ENCODE measurements at places on chromosomes 3 and 15.

DNA sequence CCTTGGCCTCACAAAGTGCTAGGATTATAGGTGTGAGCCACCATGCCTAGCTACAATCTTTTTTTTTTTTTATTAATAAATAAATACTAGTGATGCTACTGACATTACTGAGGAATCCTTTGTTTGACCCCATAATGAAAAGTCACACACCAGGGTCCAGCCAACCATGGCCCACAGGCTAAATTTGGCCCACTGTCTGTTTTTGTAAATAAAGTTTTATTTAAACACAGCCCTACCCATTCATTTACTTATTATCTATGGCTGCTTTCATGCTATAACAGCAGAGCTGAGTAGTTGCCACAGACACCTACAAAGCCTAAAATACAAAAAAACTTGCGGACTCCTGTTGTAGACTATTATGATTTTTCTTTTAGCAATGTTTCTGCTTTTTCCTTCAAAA, 7.4 kb downstream of the INTS14 start:
- no peak for DNase-seq

DNA sequence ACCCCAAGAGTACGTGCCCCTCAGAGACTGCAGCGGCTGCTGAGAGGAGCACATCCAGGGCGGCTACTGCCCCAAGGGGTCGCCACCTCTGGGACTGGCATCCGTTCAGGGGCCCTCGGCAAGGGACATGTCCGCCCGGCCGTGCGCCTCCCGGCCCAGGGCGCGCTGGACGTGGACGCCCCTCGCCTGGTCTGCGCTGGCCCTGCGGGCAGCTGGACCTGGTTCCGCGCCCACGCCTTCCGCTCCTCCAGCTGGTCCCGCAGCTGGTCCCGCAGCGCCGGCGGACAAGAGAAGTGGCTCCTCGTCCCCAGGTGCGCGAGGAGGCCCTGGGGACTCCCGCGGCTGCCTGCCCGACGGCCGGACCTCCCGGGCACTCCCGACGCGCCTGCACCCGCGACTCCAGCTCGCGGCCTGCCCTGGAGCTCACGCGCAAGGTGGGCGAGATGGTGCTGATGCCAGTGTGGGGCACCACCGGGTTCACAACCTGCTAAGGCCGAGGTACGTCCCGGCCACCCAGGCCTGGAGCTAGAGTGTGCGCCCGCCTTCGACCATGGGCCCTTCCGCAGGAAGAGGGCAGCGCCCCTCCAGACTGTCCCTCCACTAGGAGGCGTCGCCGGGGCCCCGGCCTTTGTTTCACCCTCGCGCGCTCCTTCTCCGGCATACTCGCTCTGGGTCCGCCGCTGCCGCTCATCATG, 14.4 kb upstream of the GP9 start:
- no peak for DNase-seq

DNA sequence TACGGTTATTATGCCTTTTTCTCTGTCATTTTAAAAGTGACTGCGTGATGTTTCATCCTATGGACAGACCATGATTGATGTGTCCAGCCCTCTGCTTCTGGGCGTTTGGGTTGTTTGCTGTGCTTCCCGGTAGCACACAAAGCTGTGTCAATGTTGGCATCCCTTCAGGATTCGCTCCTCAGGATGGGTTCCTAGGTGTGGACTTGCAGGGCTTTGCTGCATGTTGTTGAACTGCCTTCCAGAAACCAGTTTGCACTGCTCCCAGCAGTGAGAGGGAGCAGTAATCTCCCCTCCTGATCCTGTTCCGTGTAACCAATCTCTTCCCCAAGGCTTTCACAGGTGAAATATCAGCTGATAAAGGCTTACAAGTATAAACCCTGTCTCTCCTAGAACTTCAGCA, 787 bp downstream of the TRPM1 start:
- no peak for DNase-seq

DNA sequence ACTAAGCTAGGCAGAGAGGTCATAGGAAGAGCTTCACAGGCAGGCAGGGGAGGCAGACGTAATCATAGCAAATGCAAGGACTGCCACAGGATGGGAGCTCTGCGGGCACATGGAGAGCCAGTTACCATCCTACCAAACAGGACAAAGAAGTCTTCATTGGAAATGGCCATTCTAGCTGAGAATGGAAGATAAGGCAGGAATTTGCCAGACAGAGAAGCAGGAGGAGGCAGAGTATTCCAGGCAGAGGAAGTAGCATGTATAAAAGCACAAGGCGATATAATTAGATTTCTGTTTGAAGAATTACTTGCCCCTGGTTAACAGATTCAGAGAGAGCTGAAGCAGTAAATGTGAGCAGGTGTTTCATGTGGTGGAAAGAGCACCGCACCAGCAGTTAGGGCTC, 3.5 kb upstream of the SEMA5B start:
- no peak for DNase-seq

DNA sequence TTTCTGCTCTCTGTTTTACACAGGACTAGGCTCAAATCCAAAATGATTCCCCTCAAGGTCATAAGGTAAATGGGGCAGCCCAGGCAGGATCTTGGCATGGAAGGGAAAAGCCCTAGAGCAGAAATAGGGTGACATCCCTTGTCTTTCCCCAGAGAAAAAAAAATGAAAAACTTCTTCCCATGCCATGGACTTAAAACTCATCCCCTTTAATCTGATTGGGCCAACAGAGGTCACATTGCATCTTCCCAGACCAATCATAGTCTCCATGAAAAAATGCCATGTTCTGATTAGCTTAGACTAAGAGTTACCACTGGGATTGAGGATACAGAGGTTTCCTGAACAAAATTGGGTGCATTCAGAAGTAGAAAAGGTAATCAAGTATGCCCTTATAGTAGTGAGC, 241.3 kb upstream of the LRTM1 start:
- no peak for DNase-seq

DNA sequence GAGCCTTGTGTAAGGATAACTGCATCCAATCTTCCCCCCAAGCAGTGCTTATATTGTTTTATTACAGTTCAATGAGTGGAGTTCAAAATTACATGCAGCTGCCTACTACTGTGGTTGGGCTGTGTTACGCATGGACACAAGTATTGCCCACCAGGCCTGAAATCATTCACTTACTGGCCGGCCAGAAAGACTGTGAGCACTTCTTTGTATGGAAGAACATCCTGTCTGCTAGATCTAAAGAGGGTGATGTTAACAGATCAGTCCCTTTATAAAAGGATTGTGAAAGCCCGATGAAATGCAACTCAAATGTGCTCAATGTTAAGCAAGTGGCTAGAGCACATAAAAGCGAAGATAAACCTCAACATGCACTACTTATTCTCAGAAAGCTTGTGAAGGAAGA, 132.5 kb downstream of the FOXP1 start:
- no peak for DNase-seq

DNA sequence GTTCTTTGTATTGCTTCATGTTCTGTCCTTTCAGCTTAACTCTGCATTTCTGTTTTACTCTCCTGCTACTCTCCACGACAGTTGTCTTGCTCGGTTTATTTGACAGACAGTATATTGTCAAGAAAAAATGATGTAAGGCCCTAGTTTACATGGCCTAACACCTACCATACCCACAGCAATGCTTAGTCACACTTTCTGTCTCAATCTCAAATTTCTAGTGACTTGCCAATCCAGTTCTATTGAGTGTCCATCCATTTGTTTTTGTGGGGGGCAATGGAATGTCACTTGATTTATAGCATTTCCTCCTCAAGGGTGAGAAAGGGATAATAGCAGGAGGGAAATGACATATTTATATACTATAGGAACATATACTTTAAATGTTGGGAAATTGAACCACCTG, 676.2 kb downstream of the NAALADL2 start:
- no peak for DNase-seq
